ENCODE measurements at places on chromosomes 6 and 20.
A peak's percentile ranks its signal among the peaks of the same experiment; 100 is the strongest.

DNA sequence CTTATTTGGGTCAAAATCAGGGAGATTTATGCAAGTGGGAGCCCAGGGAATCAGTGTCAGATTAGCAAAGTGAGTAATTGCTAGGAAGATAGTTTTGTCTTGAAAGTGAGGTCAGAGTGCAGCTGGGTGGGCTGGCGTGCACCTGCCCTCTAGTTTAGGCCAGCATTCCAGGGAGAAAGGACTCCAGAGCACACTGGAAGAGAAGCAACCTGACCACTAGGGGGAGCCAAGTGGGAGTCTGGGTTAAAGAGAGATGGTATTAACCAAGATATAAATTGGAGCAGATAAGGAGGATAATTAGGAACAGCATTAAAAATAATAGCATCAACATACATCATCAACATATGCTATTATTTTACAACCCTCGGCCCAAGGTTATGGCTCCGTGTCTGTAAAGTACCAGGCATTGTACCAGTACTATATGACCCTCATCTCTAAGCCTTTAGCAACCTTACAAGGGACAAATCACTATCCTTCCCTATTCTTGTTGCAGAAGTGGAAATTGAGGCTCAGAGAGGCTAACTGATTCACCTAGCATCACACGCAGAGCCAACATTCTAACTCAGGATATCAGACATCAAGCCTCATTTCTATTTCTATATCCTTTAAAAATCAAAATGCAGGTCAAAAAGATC, 57.8 kb downstream of the SLC2A10 start:
- DNase-seq: no peak

GRCh38 chr6:157169226-157169625, 154.1 kb downstream of the TMEM242 start:
- no peak for DNase-seq

GRCh38 chr20:19047040-19047950, 165.1 kb upstream of the SLC24A3 start:
- no peak for DNase-seq

DNA sequence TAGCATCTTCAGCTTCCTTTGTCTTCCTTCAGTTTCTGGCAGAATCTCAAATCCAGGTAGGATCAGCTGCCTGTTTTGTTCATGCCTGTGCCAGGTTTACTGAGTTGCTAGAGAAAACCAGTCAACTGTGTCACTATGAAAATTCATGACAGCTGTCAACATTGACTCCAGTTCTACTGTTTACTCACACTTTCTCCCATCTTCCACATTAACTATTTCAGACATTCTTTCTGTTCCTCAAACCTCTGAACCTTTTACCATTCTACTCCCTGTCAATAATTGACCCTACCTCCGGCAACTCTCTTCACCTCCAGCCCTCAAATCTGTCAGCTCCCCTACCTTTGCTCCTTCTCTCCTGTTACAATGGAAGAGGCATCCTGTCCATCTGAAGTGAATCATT, 8.5 kb downstream of the ENPP4 start:
- DNase-seq: no peak

GRCh38 chr6:167788563-167788903, 38.2 kb upstream of the AFDN start:
- DNase-seq: no peak

GRCh38 chr20:43812216-43812615, 85.4 kb upstream of the GTSF1L start:
- DNase-seq: no peak

- DNase-seq: no peak
Measured at GRCh38 chr6:4280707-4281106, 145.3 kb upstream of the ECI2 start.

GRCh38 chr6:118523216-118523615, 24.9 kb upstream of the PLN start:
- no peak for DNase-seq

- no peak for DNase-seq
Measured at GRCh38 chr20:51171141-51171540, 148.2 kb upstream of the KCNG1 start.

DNA sequence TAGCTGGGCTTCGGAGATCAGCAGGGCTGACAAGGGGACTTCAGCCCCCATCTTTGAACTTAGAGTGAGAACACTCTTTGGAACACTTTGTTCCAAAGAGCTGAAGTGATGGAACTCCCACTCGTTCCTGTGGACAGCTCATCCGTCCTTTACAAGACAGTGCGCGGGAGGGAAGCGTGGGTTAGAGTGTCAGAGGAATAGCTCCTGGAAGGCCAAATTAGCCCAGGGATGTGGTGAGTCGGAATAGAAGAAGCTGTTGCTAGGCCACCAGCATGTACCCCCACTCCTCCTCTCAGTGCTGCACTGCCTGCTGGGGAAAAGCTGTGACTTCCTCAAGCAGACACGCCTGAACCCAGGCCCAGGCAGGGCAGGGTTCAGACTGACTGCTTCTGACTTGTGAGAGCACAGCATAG, 1.7 kb downstream of the SDCBP2 start:
- no peak for DNase-seq

DNA sequence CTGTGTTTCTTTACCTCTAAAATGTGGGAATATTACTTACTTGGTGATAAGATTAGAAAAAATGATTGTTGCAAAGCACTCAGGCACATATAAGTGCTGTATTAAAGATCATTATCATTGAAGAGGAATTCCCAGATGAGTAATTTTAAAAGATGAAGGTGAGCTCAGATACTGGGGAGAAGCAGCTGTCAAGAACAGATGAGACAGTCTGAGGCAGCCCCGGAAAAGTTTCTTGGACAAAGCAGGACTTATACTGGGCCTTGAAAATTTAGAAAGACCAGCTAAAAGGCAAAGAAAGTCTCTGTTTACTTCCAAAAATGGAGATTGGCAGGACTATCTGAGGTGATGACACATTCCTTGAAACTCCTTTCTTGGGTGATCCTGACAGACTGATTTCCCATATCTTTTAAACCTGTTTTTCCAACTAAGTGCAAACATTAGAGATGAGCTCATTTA, 93.8 kb upstream of the MARCKS start:
- no peak for DNase-seq

- DNase-seq: no peak
Measured at GRCh38 chr6:158662954-158663624, 13.2 kb downstream of the SYTL3 start.

DNA sequence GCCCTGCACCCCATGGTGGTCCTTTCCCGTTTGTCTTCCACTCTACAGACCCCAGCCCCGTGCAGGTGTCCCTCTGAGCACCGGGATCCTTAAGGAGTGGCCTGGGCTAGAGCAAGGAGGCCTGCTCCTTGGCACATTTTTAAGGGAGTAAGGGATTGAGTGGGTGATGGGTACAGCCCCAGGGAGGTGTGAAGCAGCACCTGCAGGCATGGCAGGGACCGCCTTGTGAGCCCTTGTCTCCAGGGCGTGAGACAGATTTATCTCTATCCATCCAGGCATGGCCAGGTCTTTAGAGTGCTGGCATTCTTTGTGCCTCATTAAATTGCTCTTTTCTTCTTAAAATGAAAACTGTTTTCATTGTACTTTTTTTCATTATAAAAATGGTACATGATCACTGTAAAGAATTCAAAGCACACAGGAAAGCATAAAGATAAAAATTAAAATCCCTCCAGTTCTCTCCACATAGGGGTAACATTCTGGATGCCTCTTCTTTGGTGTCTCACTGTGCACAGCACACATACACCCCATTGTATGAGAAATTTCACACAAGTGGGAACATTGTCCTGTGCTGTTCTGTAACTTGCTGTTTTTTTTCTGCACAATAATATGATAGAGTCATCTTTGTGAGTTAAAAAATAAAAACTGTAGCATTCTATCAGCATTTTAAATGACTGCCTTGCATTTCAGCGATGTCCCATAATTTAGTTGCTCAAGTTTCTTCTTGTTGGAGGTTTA, 31.9 kb upstream of the ZNF831 start:
- DNase-seq: no peak

GRCh38 chr6:115270953-115271352, 789.7 kb downstream of the FRK start:
- DNase-seq: no peak

DNA sequence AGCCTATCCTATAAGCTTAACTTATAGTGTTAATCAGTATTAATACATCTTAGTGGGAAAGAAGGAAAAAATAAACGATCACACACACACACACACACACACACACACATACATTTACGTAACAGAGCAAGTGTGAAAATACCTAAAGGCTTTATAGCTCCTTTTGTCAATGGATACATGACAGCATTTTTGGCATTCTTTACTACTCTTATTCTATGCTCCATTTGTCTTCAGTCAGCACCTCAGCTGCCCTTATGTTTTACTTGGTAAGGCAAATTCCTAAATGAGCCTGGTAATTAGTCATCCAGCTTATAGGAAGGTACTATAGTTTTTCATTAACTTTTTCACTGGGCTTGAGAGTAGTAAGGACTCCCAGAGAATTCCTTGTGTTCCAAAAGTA, 25.1 kb upstream of the SLC17A3 start:
- DNase-seq: no peak

DNA sequence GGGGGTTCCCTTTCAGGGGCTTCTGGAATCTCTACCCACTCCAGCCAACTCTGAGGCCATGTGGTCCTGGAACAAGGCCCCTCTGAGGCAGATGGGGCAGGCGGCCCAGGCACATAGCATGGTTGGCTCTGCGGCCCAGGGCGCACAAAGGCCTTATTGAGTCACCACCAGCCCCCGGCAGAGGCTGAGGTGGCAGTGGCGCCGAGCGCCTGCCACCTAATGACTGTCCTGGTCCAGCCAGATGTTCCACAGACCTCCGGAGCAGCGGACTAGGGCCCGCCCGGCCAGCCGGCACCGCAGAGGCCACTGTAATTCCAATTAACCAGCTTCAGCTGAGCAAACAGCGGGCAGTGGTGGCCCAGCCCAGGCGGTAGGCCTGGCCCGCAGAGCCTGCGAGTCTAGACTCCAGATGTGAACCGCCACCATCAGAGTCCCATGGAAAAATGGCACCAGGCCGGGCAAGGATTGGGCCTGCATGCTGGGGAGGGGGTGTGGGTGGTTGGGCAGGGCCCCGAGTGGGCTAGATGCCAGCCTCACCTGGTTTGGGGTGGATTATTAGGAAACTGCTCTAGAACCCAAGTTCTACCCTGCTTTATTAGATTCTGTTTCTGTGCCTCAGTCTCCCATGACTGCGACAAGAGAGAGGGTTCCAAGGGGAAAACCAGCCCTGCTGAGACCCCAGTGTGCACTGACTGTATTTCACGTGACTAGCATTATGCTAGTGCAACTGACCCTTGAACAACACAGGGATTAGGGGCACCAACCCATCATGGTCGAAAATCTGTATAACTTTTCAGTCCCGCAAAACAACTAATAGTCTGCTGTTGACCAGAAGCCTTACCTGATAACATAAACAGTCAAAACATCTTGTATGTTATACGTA, 34.1 kb upstream of the ID1 start:
- peak; percentile 86 for DNase-seq

DNA sequence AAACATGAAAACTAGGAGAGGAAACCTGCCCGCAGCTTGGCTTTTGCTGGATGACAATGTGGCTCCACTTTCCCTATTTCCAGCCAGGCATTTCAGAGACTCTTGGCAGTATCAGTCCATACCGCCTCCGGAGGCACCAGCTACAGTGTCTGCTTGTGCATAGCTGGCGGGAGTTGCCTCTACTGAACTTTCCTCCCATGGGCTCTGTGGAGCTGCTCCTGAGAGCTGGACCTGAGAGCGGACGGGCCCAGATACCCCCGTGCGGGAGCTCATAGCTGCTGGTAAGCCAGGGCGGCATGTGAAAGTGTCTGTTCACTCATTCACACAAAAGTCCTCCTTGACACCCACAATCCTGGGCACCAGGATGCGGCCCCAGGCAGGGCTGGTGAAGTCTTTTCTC, 130.3 kb upstream of the PMEPA1 start:
- no peak for DNase-seq

DNA sequence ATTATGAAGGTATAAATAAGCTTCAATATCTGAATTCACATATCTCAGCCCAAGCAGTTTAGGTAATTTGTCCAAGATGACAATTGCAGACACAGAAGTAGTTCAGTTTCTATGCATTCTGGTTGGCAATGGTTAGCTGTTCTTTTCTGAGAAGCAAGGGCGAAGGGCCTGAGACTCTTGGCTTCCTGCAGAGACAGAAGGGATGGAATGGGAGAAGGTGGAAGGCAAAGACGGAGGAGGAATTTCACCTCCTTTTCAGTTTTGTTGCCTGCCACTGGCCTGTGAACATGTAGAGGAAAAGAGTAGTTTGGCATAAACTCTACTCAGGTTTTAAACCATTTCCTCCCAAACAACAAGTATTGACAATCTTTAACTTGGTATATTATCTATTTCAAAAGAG, 180.7 kb upstream of the HS3ST5 start:
- no peak for DNase-seq

GRCh38 chr6:164911151-164911550, 398.3 kb downstream of the C6orf118 start:
- no peak for DNase-seq

DNA sequence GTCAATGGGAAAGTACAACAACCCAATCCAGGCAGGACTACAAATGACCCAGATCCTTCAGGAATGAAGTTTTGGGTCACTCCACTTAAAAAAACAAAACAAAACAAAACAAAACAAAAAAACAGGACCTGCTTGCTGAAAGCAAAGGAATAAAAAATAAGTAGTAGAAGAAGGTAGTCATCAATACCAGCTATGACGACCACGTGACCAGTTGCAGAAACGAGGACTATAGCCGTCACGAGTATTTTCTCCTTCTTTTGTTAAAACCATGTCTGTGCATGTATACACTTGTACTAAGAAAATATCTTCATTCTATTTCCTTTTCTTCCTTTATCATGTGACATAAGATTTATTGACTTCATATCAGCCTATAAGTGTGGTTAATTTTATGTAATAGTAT, 308.4 kb upstream of the DEFB112 start:
- DNase-seq: no peak

GRCh38 chr6:169589699-169590257, 112.1 kb downstream of the WDR27 start:
- DNase-seq: no peak

DNA sequence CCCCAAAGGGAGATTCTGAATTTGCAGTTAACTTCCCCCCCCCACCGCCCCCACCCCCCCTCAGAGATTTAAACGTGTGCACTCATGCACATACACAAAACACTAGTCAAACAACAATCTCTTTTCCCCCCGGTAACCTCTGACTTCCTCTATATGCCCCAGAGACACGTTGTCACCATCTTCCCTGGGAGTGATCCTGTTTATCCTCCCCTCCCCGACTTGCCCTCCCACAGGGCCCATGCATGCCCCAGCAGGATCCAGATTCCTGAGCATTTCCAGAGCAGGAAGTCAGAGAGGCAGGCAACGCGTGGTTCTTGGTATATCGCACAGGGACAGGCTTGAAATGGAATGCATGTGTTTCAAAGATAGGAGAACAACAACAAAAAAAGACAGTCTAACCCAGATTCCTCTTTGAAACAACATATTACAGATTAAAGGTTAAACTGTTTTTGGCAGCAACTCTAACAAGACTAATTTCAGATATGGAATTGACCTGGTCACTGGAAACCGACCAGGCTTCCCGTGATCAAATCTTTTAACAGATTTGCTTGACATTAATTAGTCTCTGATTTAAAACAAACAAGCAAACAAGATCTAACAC, 1.3 kb downstream of the BLCAP start:
- no peak for DNase-seq

Measured in nucleus accumbens (tissue), 56 donors.